ENCODE measurements at places on chromosomes 12 and 14. TPM values are rescaled to one million over a fixed set of nuclear protein-coding genes. Genes with fewer than 3 reads are reported as not detected.

GRCh38 chr12:90916516-90916915 lies 38.5 kb downstream of the CCER1 start:
- DNase-seq: no peak

DNA sequence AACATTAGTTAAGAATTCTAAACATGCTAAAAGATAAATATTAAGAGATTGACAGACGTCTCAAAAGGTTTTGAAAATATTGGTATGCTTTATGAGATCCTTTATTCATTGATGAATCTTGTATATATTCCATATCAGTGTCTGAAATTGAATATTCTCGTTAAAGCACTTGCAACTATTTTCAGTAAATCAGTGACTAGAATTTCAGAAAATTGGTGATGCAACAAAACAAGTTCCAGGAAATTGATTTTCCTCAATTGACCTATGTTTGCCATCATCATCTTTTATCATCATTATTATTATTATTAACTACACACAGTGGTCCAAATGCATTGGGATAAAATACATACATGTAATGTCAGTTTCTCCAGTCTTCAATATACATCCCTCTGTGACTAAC lies 453.6 kb downstream of the CCER1 start:
- no peak for DNase-seq

GRCh38 chr14:87623616-87624015 lies 369.4 kb downstream of the GALC start:
- no peak for DNase-seq

- peak; percentile 87 for DNase-seq
Measured at GRCh38 chr14:74579447-74580274, 32.4 kb downstream of the LTBP2 start.

- peak; percentile 6 for DNase-seq
Measured at GRCh38 chr12:126191031-126191891, 1126.0 kb downstream of the AACS start.

GRCh38 chr12:39685854-39686657 lies 66.5 kb upstream of the ABCD2 start:
- no peak for DNase-seq

DNA sequence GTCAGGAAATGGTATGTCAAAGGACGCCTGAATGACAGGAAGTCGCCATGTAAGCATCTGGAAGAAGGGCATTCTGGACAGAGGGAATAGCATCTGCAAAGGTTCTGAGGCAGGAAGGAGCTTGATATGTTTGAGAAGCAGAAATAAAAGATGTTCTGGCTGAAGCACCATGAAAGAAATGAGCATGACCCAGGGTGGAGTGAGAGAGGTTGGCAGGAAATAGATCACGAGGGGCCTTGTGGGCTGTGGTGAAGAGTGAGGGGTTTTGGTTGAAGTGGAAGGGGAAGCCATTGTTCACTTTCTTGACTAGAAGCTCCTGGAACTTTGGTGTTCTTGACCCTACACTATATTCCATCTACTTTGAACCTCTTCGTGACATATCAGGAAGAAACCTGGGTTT lies 99.4 kb upstream of the PARP11 start:
- no peak for DNase-seq

GRCh38 chr14:69268763-69269162 lies 8.8 kb downstream of the GALNT16 start:
- peak; percentile 84 for DNase-seq

DNA sequence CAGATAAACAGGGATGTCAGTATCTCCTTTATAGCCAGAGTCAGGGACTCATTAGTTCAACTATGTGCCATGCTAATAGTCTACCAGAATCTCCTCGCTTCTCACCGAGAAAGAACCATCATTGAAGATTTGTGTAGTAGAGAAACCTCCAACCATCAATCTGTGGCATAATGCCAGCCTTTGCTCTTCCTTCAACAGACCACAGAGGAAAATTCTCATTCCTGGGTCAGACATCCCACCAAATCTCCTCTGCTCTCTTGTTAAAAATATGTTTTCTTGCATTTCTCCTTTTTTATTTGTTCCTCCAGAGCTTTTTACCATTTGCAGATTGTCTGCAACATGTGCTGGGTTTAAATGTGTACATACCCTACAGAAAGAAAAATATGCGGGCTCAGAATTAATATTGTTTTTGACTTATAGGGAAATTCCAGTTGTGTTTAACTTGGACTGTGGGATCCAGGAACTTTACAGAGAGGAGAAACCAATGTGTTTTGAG lies 64.9 kb downstream of the LLPH start:
- DNase-seq: peak; percentile 32

DNA sequence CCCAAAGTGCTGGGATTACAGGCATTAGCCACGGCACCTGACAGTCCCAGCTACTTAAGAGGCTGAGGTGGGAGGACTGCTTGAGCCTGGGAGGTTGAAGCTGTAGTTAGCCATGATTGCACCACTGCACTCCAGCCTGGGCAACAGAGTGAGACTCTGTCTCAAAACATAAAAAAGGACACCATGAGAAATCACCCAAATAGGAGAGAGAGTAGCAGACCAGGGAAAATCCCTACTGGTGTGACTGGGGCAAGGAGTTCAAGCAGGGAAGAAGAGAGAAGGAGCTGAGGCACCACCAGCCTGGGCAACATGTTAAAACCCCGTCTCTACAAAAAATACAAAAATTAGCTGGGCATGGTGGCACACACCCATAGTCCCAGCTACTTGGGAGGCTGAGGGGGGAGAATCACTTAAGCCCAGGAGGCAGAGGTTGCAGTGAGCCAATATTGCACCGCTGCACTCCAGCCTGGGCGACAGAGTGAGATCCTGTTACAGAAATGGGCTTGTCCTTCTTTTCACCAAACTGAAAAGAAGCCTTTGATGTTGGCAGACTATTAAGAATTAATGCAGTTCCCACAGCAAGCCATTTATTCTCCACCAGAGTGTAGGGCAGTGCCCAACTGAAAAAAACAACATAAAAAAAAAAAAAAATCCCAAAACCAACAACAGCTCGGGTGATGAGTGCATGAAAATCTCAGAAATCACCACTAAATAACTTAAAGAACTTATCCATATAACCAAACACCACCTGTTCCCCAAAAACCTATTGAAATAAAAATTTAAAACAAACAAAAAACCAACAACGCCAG lies 4.5 kb upstream of the SRSF9 start:
- DNase-seq: no peak

GRCh38 chr12:28171356-28172060 lies 18.7 kb upstream of the CCDC91 start:
- DNase-seq: peak; percentile 48

DNA sequence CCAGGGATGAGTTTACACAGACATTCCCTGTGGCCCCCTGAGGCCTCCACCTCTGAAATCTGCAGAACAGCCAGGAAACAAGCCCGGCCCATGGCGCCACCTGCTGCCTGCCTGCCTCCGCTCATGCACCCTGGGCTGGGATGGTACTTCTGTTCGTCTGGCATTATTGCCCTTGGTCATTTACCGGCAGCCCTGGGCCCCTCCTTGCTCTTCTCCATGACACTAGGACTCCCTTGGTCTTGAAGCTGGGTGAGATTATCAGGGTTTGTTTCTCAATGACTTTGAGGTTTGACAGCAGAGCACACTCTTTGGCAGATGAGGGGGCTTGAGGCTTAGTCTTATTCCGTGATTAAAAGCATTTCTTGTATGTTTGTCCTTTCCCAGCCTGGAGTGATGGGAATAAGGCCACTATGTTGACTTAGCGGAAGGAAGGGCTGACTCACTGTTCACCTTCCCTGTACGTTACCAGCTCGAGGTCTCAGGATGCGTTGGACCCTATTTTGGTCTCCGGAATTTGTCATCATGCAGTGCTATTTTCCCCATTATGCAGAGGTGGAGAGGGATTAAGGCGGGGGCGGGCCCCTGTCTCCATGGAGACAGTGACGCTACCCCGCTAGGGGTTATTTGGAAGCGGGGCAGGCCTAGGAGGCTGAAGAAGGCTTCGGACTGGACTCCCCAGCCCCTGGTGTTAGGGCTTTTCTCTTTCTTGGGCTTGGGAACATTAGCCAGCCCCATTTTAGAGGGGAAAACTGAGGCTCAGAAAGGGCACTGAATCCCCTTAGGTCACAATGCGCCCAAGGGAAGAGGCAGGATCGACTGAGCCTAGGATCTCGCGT lies 706 bp upstream of the PEX5 start:
- peak; percentile 82 for DNase-seq

DNA sequence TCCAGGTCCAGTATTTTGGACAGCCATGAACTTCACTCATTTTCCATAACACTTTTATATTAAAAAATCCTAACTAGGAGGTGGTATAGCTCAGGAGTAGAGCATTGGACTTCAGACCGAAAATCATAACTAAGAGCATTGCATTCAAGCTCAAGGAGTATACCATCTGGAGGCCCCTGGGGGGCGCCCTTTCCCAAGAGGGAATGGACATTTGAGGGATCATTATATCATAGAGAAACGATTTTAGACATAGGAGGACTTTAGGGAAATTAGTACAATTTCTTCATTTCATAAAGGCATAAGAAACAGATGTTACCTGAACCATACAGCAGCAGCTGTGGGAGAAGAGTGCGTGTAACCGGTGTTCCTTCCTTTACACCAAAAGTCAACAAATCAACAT lies 5.2 kb upstream of the ATG14 start:
- peak; percentile 29 for DNase-seq

DNA sequence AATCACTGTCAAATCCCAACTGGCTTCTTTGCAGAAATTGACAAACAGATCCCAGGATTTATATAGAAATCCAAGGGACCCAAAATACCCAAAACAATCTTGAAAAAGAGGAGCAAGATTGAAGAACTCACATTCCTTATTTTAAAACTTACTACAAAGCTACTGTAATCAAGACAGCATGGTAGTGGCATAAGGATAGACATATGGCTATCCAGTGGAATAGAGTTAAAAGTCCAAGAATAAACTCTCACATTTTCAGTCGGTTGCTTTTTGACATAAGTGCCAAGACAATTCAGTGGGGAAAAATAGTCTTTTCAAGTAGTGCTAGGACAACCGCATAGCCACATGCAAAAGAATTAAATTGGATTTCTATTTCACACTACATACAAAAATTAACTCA lies 81.0 kb upstream of the HOXC13 start:
- DNase-seq: no peak

GRCh38 chr14:102285106-102285505 lies 19.9 kb downstream of the MOK start:
- no peak for DNase-seq

GRCh38 chr14:77111021-77111420 lies 13.0 kb downstream of the CIPC start:
- DNase-seq: no peak

DNA sequence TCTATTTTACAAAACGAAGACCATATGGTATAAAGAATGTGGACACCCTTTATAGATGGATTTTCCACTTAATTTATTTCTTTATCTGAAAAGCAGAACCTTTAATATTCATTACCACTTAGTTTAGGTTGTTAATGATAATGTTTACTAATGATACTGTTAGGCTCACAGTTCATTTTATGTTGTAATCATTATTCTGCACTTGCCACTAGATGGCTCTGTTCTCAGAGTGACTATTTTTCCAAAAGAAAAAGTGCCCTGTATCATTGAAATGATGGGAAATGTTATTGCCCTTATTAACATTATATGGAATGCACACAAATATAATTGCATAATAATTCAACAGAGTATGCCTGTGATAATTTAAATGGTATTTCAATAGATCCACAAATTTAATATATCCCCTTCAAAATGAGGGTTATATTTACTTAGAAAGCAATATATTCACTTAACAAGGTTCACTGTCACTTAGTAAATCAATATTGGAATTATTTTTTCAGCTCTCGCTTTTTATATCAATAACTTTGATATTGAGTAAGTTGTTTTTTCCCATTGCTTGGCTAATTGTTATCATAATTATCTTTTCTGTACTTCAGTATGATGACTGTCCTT lies 95.7 kb downstream of the PDE3A start:
- no peak for DNase-seq

The TGFB3 gene
- 4.3 TPM for total RNA-seq

The PTPRO gene
- total RNA-seq: 3.0 TPM

The KLHL42 gene
- total RNA-seq: 27.7 TPM

The RAPGEF3 gene
- total RNA-seq: 0.83 TPM

The OAS1 gene
- total RNA-seq: 5.1 TPM
